Occipital lobe (tissue), 3 donors: ENCODE measurements at places on chromosomes 7 and 10. TPM values are rescaled to one million over a fixed set of nuclear protein-coding genes. Genes with fewer than 3 reads are reported as not detected.
A peak's percentile ranks its signal among the peaks of the same experiment; 100 is the strongest.

- DNase-seq = no peak
These were observed 88.4 kb upstream of the LEP start for GRCh38 chr7:128152721-128153120.

DNA sequence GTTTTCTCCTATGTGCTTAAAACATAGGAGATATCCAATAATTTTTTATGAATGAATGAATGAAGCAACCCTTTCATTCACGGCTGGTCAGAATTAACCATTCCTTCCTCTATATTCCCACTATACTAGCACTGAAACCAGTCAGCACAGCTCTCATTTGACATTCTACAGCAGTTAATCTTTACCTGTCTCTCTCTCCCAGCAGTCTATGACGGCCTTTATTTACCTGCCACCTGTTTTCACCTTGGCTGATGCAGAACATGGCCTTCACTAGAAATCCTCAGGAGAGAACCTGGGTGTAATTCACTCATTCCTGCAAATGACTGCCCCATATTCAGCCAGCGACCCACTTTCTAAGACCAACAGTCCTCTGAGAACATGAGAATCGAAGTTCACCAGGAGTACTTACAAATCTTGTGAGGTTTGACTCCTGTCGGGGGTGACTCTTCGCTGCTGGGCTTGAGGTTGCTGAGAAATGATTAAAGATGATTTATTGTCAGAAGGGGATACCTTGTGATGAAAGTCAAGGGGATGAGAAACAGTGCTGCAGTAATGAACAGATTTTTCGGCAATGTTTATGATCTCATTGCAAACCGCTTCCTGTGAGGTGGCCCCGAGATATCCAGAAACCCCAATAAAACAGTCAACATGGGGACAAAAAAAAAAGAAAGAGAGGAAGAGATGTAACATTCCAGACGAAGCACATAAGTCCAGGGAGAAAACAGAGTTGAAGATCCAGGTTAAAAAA is 30.9 kb upstream of the PDLIM1 start:
- no peak for DNase-seq

DNA sequence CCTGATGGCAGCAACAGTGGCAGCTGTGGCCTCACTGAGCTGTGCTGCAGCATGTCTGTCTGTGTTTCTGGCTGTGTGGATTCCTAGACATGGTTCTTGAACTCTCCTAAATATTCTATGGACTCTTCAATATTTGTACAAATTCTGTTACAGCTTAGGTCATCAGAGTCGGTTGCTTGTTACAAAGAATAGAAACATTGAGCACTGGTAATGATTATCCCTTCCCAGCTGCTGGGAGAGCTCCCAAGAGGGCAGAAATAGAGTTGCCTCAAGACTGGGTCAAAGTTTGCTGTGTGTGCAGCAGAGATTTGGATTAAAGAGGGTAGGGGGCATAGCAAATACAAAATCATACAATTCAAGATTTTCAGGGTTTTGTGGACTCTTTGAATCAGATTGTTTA is 337.1 kb upstream of the AKR1E2 start:
- no peak for DNase-seq

DNA sequence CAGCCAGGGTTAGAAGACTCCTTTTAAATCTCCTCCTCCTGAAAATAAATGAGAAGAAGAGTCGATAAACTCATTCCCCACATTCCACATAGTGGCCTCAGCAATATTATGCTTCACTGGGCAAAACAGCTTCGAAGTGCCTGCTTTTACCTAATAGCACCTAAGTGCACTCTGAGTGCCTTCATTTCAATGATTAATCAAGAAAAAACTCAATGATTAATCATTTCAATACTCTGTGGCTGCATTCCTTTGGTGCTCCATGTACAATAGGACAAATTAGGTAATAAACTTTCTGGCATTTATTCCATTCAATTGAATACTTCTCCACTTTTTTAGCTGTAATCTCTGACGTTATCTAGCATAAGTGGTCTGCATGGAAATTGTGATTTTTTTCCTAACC is 174.6 kb downstream of the CCDC71L start:
- DNase-seq = no peak

GRCh38 chr7:51774178-51774577 is 457.6 kb upstream of the COBL start:
- no peak for DNase-seq

- no peak for DNase-seq
These were observed 11.6 kb downstream of the KLRG2 start for GRCh38 chr7:139471740-139472353.

- DNase-seq = no peak
These were observed 59.7 kb downstream of the LCOR start for GRCh38 chr10:96891840-96892239.

GRCh38 chr7:73871163-73872011 is 10.4 kb downstream of the TMEM270 start:
- no peak for DNase-seq

GRCh38 chr10:127195041-127195506 is 1.3 kb downstream of the INSYN2A start:
- DNase-seq = no peak

- DNase-seq = no peak
These were observed 5.3 kb downstream of the CAMK2B start for GRCh38 chr7:44320141-44320540.

GRCh38 chr7:87506246-87507180 is 31.0 kb upstream of the ABCB4 start:
- DNase-seq = no peak

DNA sequence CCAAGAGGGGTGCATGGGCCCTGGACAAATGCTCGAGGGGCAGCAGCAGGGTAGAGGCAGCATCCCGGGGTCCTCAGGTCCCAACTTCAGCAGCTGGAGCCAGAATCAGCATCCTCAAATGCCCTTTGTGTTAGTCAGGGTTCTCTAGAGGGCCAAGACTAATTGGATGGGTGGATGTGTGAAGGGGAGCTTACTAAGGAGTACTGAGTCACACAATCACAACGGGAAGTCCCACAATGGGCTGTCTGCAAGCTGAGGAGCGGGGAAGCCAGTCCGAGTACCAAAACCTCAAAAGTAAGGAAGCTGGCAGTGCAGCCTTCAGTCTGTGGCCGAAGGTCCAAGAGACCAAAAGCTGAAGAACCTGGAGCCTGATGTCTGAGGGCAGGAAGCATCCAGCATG is 162.9 kb upstream of the TCERG1L start:
- no peak for DNase-seq

DNA sequence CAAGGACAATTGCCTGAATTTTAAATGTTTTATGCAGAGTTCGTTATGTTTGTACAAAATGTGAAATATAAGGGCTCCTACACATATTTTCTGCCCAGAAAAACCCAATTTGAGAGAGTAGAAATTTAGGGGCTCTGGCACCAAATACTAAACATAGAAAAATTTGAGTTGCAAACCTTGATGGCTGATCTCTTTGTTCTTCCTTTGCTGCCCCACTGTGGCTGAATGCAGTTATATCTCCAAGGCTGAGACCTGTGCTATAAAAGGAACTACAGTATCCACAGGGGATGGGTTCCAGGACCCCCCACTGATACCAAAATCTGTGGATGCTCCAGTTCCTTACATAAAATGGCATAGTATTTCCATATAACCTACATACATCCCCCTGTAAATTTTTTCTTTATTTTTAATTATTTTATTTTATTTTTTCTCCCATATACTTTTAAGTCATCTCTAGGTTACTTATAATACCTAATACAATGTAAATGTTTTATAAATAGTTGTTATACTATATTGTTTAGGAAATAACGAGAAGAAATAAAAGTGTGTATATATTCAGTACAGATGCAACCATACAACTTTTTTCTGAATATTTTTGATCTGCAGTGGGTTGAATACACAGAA is 22.5 kb downstream of the CFAP43 start:
- peak; percentile 9 for DNase-seq

- no peak for DNase-seq
These were observed 826 bp downstream of the PODXL start for GRCh38 chr7:131555552-131556052.

DNA sequence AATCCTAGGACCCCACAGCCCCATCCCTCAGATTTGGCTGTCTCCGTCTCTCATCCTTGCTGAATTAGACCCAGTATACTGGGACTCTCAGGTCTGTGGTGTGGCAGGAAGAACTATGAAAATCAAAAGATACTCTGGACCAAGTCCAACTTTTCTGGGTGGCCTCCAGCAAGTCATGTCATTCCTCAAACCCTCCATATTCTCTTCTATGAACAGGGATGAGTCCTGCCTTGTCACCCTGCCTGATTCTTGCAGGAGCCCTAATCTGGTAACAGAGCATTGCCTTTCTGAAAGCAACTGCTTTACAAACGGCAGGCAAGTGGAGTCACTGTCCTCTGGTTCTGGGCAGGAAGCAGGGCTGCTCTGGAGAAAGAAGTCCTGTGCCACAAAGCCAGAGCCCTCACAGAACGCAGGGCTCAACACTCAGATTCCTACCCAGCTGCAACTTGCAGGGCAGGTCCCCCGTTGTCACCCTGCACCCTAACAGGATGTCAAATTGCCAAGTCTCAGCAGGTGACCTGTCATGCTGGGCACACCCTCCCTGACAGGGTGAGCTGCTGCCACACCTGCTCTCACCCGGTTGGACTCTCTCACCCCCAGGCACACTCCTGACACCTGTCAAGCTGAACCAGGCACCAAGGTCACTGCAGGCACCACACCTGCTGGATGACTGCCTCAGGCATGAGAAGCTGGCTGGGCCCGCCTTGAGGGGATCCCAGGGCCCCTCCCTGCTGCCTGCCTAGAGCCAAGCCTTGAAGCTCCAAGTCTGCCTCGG is 227.7 kb downstream of the KCNMA1 start:
- DNase-seq = no peak

- DNase-seq = no peak
These were observed 46.8 kb downstream of the IPMK start for GRCh38 chr10:58220769-58221451.

DNA sequence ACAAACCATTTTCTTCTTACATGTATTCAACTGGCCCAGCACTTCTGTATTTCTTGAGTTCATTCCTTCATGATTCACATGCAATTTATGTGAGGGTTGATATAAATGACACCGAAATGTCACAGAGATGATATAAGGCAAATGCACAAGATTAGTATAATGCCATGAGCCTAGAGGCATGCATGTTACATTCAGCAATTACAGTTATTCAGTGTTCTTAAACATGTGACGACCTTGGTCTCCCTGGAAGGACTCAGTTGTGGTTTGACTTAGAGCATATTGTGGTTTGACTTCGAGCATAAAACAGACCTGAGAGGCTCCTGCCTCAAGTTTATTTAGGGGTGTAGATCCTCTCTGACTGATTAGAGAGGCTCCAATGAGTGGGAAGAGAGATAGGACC is 752.1 kb upstream of the POM121L12 start:
- DNase-seq = no peak

DNA sequence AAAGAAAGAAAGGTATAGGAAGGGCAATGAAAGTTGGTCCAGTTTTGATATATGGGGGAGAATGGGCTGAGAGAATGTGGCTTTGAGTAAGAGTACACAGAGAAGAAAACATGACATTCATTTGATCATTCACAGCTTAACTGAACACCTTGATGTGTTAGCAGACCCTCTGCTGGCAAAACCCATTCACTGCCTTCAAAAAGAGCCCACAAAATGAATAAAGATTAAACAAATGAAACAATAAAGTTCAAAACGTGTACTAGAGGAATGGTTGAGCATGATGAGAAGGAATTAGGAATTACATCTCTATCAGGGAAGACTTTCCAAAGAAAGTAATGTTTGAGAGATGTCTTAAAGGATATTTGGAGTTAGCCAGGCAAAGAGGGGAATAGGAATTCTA is 2.1 kb downstream of the WEE2 start:
- no peak for DNase-seq

GRCh38 chr7:45246339-45246738 is 88.7 kb downstream of the RAMP3 start:
- DNase-seq = no peak

GRCh38 chr7:70353330-70353945 is 755.2 kb downstream of the AUTS2 start:
- no peak for DNase-seq

DNA sequence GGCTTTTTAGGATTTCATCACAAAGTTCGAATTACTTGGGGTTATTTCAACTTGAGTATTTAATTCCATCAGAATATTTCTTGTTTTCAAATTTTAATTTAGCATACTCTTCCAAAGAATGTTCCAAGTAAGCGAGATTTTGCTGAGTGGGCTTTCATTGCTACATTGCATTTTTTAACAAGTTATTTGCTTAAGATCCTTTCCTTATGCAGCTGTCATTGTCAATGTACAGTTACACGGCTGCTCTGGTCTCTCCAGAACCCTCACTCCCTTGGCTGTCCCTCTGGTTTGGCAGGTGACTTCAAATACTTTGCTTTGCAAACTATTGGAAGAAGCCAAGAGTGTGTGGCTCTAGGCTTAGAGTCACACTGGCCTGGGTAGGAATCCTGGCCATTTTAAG is 80.0 kb downstream of the CFAP58 start:
- no peak for DNase-seq

DNA sequence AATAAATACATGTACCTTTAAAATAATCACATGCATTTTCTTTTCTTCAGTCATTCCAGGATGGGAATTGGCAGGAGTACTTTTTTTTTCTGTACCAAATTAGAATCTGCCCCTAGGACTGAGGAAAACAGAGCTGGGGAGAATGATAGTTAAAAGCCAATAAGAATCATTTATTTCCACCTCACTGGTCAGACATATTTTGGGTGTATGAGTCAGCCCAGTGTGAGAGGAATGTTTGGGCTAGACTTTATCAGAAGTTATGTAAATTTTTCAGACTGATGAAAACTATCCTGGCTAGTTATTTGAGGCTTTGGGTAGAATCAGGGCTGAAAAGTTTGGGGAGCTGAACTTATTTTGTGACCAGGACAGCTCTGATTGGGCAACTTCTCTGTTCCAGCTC is 303.1 kb upstream of the NPSR1 start:
- no peak for DNase-seq

- no peak for DNase-seq
These were observed 147.1 kb upstream of the ASAH2 start for GRCh38 chr10:50398381-50398780.

DNA sequence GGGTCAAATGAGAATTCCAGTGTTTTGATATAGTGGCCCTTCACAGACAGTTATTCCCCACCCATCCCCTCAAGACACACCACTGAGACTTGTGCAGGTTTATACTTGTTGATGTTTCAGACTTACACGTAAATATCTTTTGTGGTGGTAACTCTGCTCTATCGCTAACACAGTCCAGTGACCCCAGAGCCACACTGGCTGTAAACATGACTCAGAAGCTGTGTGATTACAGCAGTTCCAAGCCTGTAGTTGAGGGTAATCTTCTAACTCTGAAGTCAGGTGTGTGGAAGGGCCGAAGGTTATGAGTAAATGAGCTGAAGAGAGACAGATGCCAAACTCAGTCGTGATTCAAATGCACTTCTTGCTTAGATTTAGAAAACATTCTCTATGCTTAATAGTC is 19.4 kb downstream of the NOBOX start:
- DNase-seq = no peak

GRCh38 chr7:116598278-116598677 is 73.4 kb downstream of the CAV1 start:
- DNase-seq = no peak

Gene PCLO
- total RNA-seq = 48.5 TPM

Gene GPC2
- total RNA-seq = 71.9 TPM

Gene GARS1
- 47.1 TPM for total RNA-seq

Gene HSPA12A
- 17.3 TPM for total RNA-seq

Gene ATP6V1F
- total RNA-seq = 61.8 TPM

Gene C7orf33
- total RNA-seq = not detected

Gene RARRES2
- total RNA-seq = 6.2 TPM

Gene PTF1A
- total RNA-seq = not detected

Gene AEBP1
- 3.4 TPM for total RNA-seq

Gene KLHDC10
- total RNA-seq = 102 TPM

Gene OR2A1
- not detected for total RNA-seq

Gene MSMB
- total RNA-seq = not detected

Gene PDZD7
- 4.5 TPM for total RNA-seq

Gene CDC14C
- total RNA-seq = 0.31 TPM

Gene KCP
- total RNA-seq = 0.16 TPM

Gene FAM237B
- total RNA-seq = not detected
